ENCODE measurements at places on chromosomes 12 and 14. TPM values are rescaled to one million over a fixed set of nuclear protein-coding genes. Genes with fewer than 3 reads are reported as not detected.

LRRK2 gene
- 0.43 TPM for total RNA-seq

CLEC7A gene
- total RNA-seq: not detected

BICDL1 gene
- total RNA-seq: 7.0 TPM

SRRM4 gene
- not detected for total RNA-seq

DNA sequence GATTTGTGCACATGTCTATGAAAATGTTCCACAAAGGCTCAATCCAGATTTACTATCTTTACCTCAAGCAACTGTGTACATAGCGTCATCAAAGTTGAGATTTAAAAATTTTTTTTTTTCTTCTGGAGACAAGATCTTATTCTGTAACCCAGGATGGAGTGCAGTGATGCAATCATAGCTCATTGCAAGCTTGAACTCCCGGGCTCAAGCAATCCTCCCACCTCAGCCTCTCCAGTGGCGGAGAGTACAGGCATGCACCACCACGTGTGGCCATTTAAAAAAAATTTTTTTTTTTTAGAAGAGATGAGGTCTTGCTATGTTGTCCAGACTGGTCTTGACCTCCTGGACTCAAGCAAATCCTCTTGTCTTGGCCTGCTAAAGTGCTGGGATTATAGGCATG is 2.3 kb downstream of the COCH start:
- DNase-seq: no peak

GRCh38 chr14:71138448-71139293 is 231.4 kb downstream of the PCNX1 start:
- no peak for DNase-seq

DNA sequence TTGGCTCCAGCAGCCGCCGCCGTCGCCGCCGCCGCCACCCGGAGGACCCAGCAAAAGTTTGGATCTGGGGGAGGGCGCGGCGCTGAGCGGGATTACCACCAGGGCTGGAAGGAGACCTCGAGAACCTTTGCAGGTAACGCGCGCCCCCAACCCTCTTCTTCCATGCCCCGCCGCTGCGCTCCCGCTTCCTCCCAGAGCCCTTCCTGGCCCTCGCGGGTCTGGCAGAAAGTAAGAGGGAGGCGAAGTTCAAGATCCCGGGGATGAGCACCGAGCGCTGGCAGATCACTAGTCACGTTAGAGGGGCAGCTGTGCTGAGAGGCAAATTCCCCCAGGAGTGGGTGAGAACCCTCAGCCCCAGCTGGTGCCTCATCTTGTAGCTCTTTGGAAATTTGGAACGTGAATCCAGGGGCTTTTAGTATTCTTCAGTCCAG is 3.9 kb downstream of the FLRT2 start:
- DNase-seq: no peak

GRCh38 chr14:75453817-75454434 is 26.1 kb downstream of the JDP2 start:
- DNase-seq: no peak

DNA sequence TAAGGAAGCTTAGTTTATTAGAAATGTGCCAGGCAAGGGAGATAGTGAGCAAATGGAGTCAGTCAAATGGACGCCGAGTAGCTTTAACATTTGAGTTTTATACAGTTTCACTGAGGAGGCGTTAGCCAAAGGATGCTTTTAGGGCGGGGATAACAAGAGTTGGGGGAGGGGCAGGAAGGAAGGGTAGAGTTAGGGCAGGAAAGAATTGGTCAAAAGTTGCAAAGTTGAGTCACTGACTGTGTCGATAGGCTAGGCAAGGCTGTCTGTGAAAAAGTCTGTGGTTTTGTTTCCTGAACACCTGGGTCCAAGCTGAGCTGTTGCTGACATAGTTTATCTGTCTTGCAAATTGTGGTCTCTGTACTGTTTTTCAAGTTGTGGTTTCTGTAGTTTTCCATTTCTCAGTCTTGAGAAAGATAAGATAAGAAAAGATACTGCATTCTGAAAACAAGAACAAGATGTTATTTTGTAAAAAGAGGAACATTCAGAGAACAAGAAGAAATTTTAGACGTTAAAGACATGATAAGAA is 62.6 kb upstream of the RESF1 start:
- no peak for DNase-seq

DNA sequence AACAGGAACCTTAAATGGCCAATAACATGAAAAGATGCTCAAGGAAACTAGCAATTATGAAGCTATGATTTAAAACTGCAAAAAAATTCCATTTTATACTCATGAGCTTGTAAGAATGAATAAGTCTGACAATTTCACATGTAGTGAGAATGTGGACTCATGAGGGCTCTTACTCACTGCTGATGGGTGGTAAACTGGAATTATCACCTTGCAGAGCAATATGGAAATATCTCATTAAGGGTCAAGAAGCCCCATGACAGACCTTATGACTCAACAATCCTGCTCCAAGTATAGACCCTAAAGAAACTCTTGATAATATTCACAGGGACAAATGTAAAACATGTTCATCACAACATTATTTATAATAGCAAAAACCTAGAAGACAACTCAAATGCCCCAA is 23.5 kb upstream of the SMAGP start:
- DNase-seq: no peak

DNA sequence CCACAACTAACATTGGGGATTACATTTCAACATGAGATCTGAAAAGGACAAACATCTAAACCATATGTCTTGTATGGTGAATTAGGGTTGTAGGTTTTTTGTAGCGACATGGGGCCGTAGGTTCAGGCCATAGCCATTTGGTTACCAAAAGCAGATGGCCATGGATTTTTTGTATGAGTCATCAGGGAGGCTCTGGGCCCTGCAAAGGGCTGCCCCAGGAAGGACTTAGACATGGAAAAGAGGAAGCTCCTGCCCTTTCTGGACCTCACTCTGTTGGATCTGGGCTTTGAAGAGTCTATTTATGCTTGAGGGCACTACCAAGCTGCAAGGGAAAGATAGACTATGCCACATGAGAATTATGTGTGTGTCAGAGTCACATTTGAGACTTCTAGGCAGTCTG is 89.3 kb upstream of the DHRS4 start:
- DNase-seq: no peak

All from epithelial cell of proximal tubule (primary cell).